ENCODE measurements at places on chromosomes 4 and X.

GRCh38 chr4:109332926-109333464 is 30.5 kb upstream of the COL25A1 start:
- no peak for DNase-seq

GRCh38 chrX:23770142-23770541 is 12.8 kb upstream of the SAT1 start:
- no peak for DNase-seq

- no peak for DNase-seq
These were observed 123.4 kb downstream of the ASB9 start for GRCh38 chrX:15146515-15146914.

DNA sequence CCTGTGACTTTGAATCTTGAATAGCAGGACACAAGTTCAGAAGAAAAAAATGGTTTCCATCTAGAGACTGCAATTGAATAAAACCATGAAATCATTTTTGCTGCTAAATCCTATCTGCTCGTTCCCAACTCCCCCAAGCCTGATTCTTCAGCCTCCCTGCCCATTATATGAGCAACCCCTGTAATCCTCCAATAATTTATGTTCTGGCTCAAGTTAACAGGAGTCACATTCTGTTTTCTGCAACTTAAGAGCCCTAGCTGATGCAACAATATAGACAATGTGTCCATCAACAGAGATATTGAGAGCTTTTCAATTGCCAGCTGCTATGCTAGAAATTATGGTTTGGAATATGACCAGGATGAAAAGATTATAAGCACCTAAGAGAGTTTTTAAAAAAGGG is 84.1 kb downstream of the LDB2 start:
- no peak for DNase-seq

- DNase-seq = no peak
These were observed 1145.5 kb upstream of the POU3F4 start for GRCh38 chrX:82362550-82362949.

- DNase-seq = no peak
These were observed 1290.1 kb downstream of the PCDH7 start for GRCh38 chr4:32010221-32010620.

DNA sequence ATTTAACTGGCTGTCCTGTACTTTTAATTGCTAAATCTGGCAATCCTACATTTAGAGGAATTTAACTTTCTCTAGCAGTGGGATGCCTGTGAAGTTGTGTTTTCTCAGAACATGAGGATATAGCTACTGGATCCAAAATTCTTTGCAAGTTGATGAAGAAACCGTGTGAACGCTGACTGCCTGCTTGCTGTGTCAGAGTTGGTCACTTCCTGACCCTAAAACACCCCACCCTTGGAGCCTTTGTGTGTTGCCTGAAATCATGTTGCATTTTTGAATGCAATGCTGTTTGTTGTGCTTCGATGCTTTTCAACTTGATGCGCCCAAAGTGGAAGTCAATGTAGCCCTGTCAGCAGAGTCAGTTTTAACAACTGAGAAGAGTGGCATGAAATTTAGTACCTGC is 211.2 kb downstream of the ANK2 start:
- DNase-seq = no peak
